ENCODE measurements at places on chromosomes 7 and 10.
A peak's percentile ranks its signal among the peaks of the same experiment; 100 is the strongest.

DNA sequence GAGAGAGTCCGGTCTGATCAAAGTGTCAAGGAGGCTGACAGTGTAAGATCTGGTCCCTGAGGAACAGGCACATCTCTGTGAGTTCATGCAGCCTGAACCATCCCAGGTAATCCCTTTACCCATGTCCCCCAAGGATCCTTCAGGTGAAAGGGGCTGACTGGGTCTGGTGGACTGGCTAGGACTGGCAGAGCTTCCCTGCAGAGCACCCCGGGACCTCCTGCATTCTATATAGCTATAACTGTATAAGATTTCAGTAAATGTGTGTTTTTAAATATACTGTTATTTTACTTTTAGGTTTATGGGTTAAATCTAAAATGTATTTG, 246.8 kb downstream of the ELMO1 start:
- DNase-seq: no peak

DNA sequence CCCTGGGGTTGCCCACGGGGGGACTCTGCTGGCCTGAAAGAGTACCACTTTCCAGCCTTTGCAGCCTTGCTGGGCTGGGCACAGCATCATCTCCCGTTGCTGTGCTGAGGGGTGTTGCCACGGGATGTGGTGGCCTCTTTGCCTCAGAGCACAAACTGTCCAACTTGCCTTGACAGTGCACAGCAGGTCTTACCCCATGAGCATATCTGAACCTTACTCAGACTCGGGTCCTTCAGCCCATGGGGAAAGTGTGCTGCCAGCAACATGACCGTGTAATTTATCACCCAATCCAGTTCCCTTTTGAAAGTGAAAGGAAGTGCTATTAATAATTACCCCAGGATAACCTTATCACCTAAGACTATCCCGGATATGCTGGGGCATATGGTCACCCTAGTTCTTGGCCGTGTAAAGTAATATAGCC, 46.8 kb downstream of the TBXAS1 start:
- DNase-seq: no peak

DNA sequence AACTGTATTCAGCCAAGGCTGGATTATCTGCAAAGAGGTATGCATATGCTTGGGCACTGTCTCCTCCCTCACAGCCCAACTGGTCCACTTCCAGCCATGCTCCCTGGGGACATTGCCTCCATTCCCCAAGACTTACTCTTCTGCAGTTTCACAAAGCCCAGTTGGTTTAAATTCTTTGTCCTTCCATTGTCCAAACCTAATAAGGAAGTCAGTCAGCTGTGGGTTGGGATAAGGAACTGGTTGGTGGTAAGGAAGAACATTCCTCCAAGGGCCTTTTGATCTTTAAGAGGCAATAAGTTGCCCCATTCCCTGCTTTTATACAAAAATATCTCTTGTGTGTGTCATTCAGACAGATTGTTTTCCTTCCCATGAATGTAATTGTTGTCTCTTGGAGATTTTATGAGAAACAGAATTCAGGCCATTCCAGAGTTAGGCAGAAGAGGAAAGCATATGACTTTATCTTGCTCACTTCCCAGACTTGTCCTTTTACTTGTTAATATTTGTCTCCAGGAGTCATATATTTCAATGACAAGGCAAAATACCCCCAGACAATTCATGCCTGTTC, 673.7 kb downstream of the SUGCT start:
- DNase-seq: peak; percentile 100

GRCh38 chr7:73967832-73968290, 60.1 kb upstream of the ELN start:
- no peak for DNase-seq

DNA sequence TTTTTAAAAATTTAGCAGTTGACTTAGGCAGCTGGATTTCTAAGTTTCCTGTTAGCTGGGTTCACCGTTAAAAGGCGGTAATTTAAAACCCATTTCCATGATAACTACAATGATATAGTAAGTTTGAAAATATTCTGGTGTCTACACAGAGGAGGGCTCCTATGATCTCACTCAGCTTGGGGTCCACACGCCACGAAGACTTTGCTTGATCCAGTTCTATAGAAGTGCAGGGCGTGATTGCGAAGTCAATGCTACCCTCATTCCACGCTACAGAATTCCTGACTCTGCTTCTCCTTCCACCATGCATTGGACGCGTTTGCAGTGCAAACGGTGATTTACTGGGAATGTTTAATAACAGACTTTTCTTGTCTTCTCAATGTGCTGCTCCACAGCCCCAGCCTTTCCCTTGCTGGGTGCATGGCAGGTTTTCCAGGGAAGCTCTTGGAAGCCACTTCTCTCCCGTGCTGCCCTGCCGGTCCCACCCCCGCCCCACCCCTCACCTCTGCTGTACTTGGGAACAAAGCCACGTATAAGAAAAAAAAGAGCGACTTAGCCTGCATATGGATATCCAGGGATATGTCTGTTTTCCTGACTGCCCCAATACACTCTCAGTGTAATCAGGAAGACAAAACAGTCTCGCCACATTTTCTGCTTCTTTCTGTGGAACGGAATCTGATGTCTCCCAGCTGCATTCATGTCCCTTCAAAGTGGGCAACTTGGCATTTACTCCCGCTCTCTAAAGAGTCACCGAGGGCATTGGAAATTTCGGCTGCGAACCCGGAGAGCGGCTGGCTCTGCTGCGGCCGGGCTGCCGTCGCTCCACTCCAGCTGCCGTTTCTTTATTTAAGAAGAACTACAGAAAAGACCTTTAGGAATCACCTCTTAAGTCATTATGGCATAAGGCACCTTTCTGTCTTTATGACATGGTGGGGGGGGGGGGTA, 434.4 kb upstream of the MGMT start:
- DNase-seq: no peak

DNA sequence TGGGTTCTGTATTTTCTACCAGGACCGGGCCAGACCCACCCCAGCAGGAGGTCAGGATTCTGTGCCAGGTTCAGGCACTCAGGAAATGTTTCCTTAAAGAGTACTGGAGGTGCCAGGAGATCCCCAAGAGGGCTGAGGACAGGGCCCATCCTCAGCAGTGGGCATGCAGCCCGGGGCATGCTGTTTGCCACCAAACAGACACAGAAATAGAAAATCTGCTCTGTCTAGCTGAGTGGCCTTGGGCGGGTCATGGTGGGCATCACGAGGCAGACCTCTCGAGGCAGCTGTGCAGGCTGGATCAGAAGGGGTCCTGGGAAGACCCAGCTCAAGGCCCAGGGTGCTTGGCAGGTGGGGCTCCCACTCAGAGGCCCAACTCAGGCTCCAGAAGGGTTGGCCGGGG, 105.0 kb downstream of the FAM53B start:
- no peak for DNase-seq

GRCh38 chr7:3218411-3219225, 82.4 kb upstream of the SDK1 start:
- DNase-seq: no peak

- no peak for DNase-seq
Measured at GRCh38 chr10:10164848-10165247, 852.8 kb upstream of the CELF2 start.

- no peak for DNase-seq
Measured at GRCh38 chr10:110457851-110458250, 39.9 kb upstream of the DUSP5 start.

DNA sequence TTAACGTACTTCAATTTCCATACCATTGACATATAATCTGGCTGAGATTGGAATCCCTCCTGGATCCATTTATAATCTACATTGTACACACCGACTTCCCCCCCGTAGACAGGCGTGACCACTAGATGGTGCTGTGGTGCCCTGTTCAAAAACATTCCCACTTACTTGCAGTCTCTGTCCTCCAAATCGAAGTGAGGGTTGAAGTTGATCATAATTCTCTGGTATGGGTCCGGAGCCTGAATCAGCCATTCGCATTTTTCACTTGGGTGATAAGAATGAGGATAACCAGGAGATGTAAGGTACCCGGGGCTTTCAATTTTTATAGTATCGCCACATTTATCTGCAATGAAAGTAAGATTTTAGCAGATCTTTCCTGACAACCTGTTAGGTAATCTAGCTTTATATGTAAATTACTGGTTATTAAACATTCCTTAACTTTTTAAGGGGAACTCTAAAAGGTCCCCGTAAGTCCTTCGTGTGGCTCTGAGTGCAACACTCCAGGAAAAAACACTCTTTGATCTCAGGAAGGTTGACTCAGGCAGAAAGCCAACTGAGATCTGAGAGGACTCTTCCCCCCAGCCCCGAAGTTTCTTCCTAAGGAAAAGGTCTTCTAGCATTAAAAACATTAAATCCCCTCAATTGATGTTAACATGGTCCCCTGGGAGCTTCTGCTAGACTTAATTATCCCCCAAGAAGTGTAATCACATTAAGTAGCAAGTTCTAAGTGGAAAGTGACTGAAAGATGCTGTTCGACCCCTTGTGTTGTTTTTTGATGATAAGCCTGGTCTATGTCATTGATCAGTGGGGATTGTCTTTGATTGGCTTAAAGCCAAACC, 3.7 kb downstream of the NRP1 start:
- peak; percentile 91 for DNase-seq

- DNase-seq: peak; percentile 75
Measured at GRCh38 chr10:60828489-60828852, 50.2 kb downstream of the CDK1 start.

DNA sequence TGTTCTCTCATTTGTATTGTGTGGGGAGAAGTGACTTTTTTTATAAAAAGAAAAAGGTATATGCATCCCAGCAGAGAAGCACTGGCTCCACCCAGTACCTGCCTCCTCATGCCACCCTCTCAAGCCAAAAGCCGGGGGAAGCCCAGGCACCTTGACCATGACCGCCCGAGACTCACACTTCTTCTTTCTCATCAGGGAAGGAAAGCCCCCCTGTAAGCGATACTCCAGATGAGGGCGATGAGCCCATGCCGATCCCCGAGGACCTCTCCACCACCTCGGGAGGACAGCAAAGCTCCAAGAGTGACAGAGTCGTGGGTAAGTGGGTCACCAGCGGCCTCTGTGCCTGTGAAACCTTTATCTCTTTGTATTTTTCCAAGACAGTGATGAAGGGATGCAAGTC, 22.9 kb downstream of the IKZF1 start:
- DNase-seq: no peak

- no peak for DNase-seq
Measured at GRCh38 chr7:152968514-152968913, 209.0 kb downstream of the ACTR3B start.

DNA sequence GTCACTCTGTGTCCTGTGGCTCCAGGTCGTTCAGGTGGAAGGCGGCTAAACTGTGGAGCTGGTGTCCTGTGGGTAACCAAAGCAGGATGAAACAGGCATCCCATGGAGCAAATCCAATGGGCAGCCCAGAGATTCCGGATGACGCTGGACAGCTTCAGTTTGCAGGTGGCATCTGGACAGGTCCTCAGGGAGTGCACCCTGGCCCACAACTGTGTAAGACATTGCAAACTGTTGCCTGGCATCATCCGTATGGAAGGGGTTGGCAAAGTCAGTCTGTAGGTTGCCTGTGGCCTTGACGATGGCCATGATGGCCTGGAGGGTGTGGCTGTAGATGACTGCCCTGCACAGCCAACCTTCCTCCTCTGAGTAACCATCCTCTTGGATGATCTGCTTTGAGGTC, 35.5 kb downstream of the RPS24 start:
- DNase-seq: no peak

- DNase-seq: no peak
Measured at GRCh38 chr7:117757440-117757839, 115.8 kb downstream of the CTTNBP2 start.

- DNase-seq: no peak
Measured at GRCh38 chr7:2098056-2098455, 134.7 kb downstream of the MAD1L1 start.

DNA sequence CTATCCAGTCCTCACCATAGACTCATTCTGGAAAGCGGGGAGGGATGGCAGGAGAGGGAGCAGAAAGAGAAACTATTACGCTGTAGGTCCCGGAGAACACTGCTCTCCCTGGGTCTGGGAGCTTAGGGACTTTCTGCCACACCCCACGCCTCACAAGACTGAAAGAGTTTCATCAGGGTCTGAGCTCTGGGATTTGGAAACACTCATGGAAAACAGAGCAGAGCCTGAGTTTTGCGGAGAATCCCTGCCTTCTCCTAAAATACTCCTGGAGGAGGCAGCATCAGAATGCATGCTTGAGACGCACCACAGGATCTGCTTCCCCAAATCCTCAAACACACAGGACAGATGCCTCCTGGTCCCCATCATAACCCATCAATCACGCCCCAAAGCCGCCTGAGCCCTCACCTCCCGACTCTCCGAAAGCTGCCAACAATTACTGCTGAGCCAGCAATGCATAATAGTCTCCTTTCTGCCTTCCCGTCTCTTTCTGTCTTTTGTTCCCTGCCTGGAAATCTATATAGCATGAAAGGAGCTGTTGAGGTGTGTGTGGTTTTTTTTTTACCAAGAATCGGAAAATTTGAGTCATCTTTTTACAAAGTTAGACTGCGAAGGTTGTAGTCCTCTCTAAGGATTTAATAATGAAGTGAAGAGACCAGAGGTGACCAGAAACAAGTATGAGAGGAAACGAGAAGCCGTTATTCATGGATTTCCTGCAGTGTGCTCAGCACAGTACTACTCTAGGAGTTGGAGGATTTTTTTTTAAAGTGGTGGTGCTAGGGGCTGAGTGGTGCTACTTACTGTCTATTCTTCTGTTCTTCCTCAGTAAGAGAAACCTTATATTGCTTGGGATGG, 37.7 kb downstream of the ASB13 start:
- DNase-seq: peak; percentile 48

GRCh38 chr7:5217396-5217795, 27.4 kb downstream of the WIPI2 start:
- no peak for DNase-seq

DNA sequence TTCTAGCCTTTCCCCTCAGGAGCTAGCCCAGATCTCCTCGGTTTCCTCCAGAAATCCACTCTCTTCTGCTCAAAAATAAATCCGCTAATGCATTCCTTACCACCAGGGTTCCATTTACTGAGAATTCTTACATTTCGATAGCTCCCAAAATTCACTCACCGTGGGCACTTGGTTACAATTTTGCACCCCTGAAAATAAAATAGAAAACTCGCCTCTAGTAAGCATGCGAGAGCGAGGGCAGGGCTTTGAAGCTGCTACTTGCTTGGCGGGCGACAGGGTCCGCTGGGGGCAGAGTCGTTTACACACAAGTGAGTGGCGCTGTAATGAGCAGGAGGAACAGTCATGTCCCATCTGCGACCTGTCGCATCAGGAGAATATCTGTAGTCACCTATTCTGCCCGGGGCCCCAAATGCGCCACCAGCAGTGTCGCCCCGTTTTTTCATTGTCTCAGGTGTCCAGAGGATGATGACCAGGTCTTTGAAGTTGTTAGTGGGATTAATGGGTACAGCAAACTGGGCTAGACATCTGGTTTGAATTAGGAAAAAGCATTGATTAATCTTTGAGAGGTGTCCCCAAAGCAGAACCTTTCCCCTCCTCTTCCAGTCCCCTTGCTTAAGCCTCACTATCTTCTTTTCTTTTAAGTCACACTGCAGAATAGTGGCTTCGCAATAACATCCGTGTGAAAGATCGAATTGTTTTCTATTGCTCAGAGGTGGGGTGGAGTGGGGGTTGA, 1.2 kb upstream of the MEOX2 start:
- no peak for DNase-seq

GRCh38 chr7:40232242-40232893, 97.6 kb downstream of the SUGCT start:
- DNase-seq: peak; percentile 74

- DNase-seq: no peak
Measured at GRCh38 chr10:97764519-97764931, 7.3 kb downstream of the SFRP5 start.

- DNase-seq: peak; percentile 18
Measured at GRCh38 chr10:3564346-3565002, 220.5 kb downstream of the KLF6 start.
